Activated T-cell treated with anti-CD3 and anti-CD28 coated beads for 24 hours (primary cell): ENCODE measurements at places on chromosomes 1 and 21.

DNA sequence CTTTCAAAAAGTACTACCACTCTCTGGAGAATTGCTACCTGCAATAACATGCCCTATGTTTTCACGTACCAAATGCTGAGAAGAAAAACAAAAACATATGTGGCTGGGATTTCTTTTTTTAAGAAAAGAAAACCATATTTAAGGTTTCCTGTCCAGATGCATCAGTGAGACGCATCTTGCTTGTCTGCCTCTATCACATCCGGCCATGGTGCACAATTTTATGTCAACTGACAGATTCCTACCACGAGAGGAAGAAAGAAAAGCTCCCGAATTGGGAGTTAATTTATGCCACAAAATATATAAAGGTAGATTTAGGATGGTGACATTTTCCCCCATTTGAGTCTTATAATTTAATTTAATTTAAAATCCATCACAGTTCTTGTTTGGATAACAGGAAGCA lies 62.3 kb upstream of the COL24A1 start:
- no peak for DNase-seq

DNA sequence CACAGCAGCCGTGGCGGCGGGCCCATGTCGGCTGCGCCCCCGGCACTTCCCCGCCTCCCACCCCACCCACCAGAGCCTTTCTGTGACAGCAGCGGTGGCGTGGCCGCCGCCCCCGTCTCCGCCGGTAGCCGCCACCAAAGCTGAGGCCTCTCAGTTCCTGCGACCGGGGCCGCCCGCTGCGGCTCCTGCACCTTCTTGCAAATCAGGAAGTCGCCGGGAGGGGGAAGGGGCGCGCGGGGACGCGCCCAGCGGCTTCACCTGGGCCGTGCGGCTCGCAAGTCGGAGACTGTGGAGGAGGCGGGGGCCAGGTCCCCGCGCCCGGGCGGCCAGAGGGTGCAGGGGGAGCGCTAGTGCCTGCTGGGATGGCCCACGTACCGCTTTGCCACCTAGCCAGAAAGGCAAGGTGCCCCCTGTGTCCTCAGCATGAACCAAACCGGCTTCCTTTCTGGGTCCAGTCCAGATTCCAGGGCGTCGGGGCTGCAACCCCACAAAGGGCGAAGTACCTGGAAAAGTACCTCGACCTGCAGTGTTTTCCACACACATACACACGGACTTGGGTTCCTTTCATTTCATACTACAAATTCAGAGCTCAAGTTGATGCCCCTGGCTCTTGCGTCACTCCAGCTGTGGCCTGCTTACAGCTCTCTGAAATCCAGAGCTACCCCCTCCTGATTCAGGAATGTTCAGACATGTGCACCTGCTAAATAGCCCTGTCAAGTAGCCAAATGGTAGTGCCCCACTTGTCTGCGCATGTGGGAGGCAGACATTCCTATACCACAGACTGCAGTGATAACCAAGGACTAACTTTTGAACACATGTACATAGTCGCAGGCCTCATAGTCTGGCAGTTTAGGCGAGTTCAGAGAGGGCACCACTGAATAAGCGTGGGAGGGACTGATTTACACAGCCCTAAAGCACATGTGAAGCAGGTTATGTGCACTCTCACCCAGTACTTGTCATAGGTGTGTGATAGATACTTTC lies at the start of gene DENND1B:
TSS of gene DENND1B (minus strand) at position 199 of the 981 bp plus-strand sequence. CDS start 325 bp downstream, outside the sequence.
- DNase-seq, result peak; percentile 69

DNA sequence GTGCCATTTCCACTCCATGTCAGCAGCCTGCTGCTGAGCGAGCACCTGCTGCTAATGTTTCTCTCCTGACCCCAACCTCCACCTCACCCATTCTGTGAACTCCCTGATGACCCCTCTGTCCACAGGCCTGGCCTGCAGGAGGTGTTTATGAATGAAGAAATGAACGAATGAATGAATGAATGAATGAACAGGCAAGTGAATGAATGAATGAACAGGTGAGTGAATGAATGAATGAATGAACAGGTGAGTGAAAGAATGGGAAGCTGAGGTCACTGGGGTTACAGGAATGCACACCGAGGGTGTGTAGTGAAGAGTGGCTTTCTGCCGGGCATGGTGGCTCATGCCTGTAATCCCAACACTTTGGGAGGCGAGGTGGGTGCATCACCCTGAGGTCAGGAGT lies 173.4 kb downstream of the IGSF21 start:
- no peak for DNase-seq

DNA sequence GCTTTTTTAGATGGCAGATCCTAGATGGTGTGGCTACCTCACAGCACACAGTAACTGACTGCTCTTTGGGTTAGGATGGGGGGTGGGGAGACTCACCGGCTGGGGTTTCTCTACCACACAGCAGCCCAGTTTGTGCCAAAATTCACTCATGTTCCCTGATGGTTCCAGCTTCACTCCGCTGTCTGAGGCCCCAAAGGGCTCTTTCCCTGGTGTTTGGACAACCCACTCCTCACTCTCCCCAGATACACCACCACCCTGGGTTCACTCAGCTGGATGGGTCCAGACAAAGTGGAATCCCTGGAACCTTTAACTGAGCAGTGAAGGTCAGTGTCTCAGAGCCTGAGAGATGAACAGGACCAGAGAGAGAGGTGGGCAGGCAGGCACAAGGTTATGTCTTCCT lies 3.8 kb downstream of the CDC42SE1 start:
- no peak for DNase-seq

DNA sequence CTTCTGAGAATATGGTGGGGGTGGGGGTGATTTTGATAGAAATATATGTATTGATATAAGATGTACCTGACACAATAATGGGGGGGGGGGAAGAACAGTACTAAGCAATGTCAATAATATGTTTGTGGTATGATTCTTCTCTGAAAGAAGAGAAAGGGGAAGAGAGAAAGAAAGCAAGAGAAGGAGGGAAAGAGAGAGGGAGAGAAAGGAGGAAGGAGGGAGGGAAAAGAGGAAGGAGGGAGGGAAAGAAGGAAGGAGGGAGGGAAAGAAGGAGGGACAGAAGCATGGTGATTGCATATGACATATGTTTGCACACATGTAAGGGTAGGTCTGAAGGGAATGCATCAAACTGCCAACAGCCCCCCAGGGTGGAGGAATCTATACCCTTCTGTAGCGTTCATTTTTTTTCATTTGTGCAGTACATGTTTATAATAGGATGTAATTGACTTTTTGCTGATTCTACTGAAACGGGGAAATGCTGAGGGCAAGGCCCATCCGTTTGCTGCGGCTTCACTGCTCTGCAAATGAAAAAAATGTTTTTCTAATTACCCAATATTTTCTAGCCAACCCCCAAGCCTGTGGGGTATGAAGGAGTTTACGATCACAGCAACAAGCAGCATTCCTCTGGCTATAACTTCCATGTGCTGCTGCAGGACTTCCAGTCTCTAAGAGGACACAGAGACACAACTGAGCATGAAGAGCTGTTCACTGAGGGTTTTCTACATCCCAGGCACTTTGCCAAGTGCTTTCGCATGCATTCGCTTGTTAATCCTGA lies 119.3 kb upstream of the ZC3H12A start:
- DNase-seq, result no peak

GRCh38 chr1:117342397-117342796 lies 24.9 kb upstream of the MAN1A2 start:
- DNase-seq, result no peak

GRCh38 chr1:36516372-36517010 lies 33.8 kb upstream of the CSF3R start:
- DNase-seq, result peak; percentile 4

- no peak for DNase-seq
Observed at GRCh38 chr1:176854121-176854520, 310.4 kb downstream of the ASTN1 start.

DNA sequence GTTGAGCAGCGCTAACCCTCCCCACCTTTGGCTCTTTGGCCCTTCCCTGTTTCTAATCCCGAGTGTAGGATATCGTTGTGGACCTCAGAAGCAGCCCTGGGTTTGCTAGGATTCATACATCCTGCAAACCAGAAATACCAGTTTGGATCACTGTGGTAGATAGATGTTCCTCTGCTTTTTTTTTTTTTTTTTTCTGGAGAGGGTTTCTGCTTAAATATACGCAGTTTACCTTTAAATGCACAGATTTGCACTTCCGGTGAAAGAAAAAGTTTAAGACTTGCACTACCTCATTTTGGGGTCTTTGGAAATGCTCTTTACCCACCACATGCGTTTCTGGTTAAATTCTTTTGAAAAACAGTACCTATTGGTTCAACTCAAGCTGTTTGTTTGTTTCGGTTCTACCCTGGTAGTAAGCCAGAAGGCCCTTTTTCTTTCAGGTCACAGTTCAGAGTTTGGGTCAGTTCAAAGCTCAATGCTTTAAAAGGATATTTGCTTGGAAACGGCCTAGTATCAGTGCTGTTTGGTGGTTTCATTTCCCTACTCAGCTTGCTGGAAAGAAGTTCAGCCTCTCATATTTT lies 908 bp downstream of the DDI2 start:
- no peak for DNase-seq

DNA sequence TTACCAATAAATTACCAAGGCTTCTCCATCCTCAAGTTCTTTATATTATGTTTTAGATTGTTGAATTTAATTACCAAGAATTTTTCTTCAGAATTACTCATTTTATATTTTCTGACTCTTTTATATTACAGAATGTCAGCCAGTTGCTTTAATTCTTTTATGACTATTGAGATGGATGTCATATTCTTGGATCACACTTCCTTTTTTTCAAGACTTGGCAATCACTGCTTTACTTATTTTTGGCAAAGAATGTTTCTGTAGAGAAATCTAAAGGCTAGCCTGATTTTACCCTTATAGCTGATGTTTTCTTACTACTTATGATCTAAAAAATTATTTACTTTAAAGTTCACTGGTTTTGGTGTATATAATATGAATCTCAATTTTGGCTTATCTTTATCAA lies 721.1 kb upstream of the TMPRSS15 start:
- no peak for DNase-seq

DNA sequence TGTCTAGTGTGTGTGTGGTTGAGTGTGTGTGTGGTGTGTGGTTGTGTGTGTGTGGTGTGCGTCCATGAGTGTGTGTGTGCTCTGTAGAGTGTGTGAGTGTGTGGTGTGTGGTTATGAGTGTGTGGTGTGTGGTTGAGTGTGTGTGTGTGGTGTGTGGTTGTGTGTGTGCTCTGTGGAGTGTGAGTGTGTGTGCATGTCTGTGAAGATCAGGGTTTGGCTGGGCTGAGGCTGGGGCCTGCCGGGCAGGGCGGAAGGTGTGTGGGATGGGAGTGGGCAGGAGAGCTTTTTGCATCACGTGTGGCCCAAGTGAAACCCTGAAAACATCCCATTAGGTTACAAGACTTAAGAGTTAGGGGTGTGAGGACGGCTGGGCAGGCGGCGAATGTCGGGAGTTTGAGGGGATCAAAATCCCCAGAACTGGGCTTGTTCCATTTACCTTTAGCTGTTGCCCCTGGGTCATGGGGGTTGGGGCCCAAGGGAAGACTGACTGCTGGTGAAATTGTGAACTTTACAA lies 2.9 kb upstream of the FCMR start:
- DNase-seq, result no peak

DNA sequence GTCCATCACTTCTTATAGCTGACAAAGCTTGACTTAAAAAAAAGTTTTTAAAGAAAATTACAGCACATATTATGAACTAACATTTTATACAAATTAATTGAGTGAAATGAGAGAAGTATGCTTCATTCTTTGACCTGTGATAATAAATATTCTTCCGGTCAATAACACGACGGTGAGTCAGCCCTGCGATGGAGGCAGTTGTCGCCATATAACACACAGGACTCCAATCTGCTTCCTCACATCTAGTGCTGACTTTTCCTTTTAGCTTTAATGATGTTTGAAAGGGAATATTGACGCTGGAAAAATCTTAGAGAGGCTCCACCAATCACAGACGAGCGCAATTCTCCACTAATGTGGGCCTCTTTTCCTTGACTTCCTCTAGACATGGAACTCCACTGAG lies 166.9 kb upstream of the C1orf21 start:
- DNase-seq, result no peak

GRCh38 chr1:206911064-206911663 lies 10.6 kb downstream of the FCMR start:
- no peak for DNase-seq

- DNase-seq, result no peak
Observed at GRCh38 chr1:193443886-193444285, 257.5 kb upstream of the B3GALT2 start.

DNA sequence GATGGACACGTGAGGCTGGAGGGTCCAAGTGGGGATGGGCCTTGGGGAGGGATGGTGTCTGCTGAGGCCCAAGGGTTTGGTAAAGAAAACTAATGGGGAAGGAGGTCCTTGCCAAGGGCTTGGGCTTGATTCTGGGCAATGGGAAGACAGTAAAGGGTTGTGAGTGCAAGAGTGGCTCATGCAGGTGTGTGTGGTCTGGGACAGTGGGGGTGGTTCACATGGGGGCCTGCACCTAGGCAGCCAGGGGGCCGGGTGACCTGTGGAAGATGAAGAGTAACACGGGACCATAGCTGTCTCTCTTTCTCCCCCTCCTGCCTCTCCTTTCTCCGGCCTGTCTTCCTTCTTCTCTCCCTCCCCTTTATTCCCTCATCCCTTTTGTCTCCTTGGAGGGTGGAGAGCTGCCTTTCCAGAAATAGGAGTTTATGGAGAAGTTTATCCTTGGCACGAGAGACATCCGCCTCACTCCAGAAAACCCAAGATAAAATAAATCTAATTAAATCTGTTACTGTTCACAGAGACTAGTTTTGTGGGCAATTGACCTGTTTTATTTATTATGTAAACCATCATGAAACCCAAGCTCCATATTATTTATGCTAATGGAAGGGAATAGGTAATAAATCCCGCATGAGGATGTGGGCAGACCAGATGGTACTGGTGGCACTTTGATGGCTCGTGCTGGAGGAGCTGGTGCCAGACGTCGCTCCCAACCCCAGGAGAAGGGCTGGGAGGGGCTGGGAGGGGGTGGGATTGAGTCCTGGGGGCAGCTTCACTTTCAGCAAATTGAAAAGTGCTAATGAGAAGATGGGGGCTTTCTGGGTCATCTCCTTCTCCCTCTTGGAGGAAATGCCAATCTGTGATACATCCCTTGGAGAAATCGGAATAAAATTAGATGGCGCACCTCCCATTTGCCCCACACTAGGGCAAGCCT lies 272.9 kb upstream of the CSF3R start:
- no peak for DNase-seq

GRCh38 chr1:16063921-16064320 lies 9.5 kb downstream of the FAM131C start:
- DNase-seq, result no peak

DNA sequence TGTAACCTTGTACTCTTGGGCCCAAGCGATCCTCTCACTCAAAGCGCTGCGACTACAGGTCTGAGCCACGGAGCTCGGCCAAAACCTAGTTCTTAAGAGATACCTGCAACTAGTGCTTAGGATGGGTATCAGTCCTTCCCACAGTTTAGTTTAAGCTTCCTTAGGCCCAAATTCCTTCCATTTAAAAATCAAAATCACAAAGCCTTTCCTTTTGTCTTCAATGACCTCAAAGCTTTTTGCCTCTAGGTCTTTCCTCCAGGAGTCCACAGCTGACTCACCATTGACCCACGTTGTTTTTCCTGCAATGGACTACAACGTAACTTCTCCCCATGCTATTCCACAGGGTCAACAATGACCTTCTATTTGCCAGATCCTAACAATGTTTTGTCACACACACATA lies 64.0 kb downstream of the APP start:
- no peak for DNase-seq

GRCh38 chr1:47434051-47434842 lies 3.6 kb upstream of the FOXD2 start:
- DNase-seq, result no peak

GRCh38 chr1:8133190-8133589 lies 107.1 kb upstream of the ERRFI1 start:
- DNase-seq, result no peak
